ENCODE measurements at places on chromosomes 16 and 17.

DNA sequence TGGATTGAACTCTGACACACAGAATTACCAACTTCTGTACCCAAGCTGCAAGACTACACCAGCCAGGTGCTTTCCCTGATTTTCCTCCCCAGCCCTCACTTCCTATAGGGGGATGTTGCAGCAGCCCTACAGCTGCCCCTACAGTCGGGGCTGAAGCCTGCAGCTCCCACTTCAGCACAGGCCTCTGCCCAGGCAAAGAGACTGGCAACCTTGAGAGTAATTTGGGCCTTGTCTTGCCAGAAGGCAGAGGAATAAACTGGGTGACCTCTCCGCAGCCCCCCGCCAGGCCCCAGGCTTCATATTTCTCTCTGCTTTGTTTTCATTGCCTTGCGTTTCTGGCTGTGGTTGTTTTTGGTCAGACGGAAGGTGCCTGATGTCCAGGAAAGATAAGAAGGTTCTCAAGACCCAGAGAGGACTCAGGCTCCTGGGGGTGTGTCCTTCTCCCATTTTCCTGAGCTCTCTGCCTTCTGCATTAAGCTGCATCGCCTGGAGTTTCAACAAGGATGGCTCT, 32.0 kb downstream of the SLC6A4 start:
- H3K27me3 ChIP-seq: peaks cover 14% of the 10 kb centered on the region
- no peaks in the 10 kb centered on the region for H3K4me1 ChIP-seq
- DNase-seq: no peak
- no peak overlapping the region for H3K4me3 ChIP-seq

GRCh38 chr16:1548233-1548632, 14.8 kb downstream of the TMEM204 start:
- H3K4me1 ChIP-seq: peaks cover 58% of the 10 kb centered on the region
- peak overlapping the region; percentile 34 for H3K27ac ChIP-seq

DNA sequence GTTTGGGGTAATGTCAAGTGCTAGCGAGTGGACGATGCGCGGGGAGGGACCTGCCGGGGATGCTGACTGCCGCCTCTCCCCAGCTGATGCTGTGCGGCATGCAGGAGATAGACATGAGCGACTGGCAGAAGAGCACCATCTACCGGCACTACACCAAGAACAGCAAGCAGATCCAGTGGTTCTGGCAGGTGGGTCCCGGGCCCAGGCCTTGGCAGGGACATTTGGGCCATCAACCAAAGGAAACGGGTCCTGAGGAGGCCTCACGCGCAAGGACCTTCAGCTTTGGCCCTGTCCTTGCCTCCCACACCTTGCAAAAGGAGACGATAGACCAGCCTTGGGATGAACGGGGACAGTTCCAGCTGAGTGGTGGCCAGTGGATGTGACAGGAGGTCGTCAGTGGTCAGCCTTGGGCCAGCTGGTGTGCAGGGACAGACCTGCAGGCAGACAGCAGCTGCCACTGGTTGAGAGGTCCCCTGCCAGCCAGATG, 13.6 kb upstream of the CLEC18A start:
- no peaks in the 10 kb centered on the region for H3K4me1 ChIP-seq
- H3K4me3 ChIP-seq: no peak overlapping the region
- no peak for DNase-seq
- peaks cover 21% of the 10 kb centered on the region for H3K36me3 ChIP-seq
- no peaks in the 10 kb centered on the region for H3K27me3 ChIP-seq

- no peak overlapping the region for H3K4me3 ChIP-seq
- no peak for DNase-seq
- no peak overlapping the region for H3K27ac ChIP-seq
- no peaks in the 10 kb centered on the region for H3K4me1 ChIP-seq
Observed at GRCh38 chr16:5634666-5635180, 537.1 kb upstream of the EEF2KMT start.
